ENCODE measurements at places on chromosomes 2 and 18.

GRCh38 chr2:12005886-12006681, 259.7 kb downstream of the LPIN1 start:
- DNase-seq: peak; percentile 71

DNA sequence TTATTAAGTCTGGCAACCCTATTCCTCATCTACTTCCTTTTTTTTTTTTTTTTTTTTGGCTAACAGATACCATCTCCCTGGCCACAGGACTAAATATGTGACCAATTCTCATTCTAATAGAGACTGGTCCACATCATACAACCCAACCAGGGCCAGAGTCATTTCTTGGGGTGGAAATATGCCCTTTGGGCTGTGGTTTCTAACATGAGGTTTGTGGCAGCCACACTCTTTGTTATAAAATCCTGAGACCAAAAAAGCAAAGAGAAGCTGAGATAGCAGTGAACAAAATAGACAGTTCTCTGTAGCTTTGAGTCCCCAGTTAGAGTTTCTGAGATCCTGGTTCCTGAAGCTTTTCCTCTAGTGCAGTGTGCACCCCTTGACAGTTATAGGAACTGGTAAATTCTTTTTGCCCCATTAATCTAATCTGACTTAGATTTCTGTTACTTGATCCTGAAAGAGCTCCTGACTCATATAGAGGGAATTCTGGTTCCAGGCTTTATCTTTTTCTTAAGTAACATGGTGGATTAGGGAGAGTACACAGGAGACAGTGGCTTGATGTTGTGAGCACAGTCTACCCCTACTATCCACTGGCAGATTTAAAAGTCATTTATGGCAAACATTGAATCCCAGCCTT, 86.8 kb downstream of the MAIP1 start:
- DNase-seq: no peak

- DNase-seq: no peak
Observed at GRCh38 chr2:128347171-128347558, 28.5 kb upstream of the HS6ST1 start.

GRCh38 chr2:25276569-25277465, 64.9 kb downstream of the DNMT3A start:
- DNase-seq: peak; percentile 91

- no peak for DNase-seq
Observed at GRCh38 chr18:8424917-8425725, 184.1 kb upstream of the RAB12 start.

DNA sequence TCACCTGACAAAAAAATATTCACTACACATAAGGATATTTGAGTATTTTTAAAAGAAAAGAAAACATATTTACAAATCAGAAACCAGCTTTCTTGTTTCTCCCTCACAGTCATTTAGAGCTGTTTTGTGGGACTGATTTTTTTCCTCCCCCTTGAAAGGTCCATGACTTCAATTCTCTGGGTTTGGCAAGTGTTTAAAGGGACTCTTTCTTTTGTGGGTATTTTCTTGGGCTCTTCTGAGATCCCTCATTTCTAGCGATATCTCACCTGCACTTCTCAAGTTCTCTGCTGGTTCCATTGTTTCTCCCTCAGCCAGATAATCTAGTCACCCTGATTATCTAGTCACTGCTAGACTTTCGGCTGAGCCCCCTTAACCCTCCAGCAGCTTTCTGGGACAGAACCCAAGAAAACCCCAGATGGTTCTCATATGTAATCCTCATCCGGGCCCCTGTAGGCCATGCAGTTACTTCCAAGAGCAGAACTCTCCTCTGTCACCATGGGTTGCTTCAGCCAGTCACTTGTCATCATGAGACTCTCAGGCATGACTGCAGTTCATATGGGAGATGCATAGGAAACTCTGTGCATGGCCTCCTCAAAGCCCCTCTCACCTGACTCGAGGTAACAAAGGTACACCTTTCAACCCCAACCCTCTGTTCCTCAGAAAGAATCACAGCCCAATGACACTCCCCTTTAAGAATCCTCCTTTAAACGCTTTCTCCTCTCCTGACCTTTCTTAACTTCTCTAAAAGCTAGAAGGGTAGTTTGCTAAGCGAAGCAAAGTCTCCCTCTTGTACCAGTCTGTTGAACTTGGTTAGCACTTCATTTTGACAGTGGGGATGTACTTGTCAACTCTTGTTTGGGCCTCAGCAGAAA, 36.7 kb upstream of the ITGA4 start:
- DNase-seq: no peak

DNA sequence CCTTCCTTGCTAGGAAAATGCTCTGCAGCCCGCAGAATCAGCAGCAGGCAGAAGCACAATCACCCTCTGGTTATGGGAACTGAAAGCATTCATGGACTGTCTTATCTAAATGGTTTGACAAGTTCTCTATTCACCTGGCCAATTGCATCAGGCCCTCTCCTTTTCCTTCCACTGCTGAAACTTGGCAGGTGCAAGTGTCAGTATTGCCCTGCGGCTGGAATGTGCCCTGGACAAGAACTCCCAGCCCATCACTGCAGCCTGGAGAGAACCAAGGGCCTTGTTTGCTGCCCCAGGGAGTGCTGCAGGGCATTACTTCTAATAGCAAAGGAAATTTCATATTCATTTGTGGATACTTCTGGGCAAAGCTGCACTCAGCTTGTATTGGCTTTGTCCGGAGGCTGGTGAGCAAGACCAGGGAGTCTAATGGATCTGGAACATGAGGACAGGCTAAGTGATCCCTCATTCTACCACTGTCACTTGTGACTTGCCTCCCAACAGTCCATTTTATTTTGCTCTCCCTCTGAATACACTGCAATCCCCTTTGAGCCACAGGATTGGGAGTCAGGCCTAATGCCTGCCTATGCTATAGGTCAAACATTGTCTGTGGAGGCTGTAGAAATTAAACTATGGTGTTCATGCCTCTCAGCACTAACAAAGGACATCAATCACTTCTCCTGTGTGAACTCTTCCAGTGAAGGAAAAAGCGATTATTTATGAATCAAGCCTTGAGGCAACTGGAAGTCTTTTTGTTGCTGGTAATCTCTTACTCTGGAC, 116.9 kb downstream of the LYPD6B start:
- no peak for DNase-seq

GRCh38 chr18:61900504-61901281, 7.9 kb upstream of the RNF152 start:
- no peak for DNase-seq

- no peak for DNase-seq
Observed at GRCh38 chr2:179302764-179303571, 38.3 kb upstream of the SESTD1 start.

DNA sequence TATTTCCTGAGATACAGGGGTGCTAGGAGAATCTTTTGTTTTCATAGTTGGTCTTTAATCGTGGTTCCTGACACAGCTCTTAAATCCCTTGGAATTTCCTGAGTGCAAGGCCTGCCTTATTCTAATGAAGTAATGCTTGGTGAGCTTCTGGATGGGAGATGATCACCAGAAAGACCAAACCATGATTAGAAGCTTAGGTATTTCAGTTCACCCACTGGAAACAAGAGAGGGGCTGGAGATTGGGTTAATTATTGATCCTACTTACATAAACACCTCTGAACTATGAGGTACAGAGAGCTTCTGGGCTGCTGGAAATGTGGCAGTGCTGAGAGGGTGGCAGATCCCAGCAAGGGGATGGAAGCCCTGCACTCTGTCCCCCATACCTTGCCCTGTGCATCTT, 406.8 kb downstream of the THSD7B start:
- DNase-seq: no peak

DNA sequence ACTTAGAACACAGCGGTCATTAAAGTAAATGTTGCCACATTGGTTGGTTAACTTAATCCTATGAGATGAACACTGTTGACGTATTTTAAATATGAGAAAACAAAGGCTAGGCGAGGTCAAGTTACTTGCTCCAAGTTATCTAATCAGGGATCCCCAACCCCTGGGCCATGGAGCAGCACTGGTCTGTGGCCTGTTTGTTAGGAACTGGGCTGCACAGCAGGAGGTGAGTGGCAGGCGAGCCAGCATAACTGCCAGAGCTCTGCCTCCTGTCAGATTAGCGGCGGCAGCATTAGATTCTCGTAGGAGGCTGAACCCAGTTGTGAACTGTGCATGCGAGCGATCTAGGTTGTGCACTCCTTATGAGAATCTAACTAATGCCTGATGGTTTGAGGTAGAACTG, 878.9 kb downstream of the CPS1 start:
- no peak for DNase-seq

DNA sequence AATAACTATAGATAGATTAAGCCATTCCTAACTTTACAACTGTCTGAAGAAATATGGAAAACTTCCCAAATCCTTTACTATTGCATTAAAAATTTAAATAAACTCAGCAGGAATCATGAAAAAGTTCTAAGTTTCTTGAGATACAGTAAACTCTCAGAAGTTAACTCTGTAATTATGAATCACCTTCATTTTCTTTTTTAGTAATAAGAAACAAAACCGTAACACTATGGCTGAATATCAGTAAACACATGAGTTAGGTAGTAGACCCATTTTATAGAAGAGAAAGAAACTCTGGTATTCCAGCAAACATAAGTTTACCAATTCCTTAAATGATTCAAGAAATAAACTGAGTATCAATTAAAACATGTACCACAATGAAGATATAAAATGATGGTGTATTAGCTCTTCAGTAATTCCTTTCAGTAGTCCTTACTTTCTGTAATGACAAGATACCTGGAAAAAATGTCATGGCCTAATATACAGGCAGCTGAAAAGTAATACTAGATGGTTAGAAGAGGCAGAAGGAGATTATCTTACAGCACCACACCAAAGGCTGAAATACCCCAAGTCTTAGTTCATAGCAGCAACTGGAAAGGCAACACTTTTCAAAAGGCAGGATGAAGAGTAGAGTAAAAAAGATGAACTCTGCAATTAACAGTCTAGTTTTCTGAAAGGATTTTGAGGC, 11.5 kb downstream of the TRIP12 start:
- DNase-seq: no peak

DNA sequence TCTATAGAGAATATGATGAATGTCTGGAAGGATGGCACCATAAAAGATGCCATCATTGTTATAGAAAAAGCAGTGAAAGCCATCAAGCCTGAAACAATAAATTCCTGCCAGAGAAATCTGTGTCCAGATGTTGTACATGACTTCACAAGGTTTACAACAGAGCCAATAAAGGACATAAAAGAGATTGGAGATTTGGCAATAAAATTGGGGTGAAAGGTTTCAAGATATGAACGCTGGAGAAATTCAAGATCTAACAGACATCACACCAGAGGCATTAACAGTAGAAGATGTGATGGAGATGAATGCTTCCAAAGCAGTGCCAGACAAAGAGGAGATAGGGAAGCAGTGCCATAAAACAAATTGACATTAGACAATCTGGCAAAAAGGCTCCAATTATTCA, 518.8 kb upstream of the ACVR2A start:
- DNase-seq: no peak

- no peak for DNase-seq
Observed at GRCh38 chr2:181959508-181959907, 26.1 kb upstream of the PPP1R1C start.

- DNase-seq: no peak
Observed at GRCh38 chr18:27298214-27298804, 113.2 kb upstream of the CHST9 start.

DNA sequence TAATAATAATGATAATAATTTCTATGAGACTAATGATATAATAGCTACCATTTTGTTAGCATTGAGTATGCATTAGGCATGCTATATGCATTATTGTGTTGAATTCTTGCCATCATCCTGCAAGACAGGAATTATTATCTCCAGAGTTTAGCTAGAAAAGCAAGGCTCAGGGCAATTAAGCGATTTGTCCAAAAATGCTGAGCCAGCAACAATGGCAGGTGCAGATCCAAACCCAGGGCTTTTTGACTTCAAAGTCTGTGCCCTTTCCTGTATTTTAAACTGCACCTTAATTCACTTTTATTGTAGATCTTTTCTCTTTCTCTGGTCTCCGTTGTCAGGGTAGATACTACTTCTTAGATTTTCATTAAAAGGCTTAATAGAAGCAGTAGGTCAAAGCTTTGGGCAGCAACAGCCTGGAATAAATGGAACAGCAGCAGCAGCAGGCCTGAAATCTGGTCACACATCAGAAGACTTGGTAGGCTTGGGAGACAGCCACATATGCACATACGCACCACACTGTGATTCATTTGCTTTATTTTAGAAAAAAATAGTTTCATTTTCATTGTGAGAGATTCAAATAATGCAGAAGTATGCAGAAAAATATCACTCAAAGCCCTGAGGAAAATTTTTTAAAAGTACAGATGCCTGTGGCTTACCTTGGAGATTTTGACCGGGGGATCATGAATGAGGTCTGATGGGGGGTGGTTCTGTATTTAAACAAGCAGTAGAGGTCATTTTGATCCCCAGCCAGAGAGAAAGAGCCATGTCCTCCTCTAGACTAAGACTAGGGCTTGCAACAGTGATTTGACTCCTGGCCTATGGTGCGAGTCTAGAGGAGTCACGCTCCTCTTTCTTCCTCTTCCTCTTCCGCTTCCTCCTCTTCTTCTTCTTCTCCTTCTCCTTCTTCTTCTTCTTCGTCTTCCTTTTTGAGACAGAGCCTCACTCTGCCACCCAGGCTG, 455.7 kb downstream of the TSN start:
- no peak for DNase-seq

DNA sequence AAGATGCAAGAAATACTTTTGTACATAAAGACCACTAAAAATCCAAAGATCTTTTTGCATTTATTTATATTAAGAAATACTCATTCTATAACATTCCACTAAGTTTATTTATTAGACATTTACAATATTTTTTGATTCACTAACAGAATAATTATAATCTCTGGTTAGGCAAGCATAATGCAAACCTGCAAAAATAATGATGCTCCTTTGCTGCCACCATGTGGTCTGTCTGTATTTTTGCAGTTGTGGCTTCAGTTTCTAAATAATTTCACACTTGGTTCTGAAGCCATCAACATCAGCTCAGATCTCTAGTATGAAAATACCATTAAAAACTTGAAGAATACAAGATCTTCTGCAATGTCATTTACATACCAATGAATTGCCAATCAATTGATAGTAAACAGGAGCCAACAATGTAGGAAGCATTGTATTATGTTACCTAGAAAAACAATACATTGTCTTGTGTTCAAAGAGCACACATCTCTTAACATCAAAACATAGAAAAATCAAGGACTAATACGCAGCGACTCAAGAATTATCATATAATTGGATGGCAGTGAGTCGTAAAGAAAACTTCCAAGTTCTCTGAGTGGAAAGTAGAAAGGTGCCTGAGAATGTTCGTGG, 28.8 kb upstream of the WDR75 start:
- peak; percentile 46 for DNase-seq

GRCh38 chr2:61177727-61178549, 15.9 kb downstream of the C2orf74 start:
- peak; percentile 69 for DNase-seq

GRCh38 chr2:119196301-119197125, 27.1 kb upstream of the STEAP3 start:
- DNase-seq: no peak
